ENCODE measurements at places on chromosomes 1 and 21.
A peak's percentile ranks its signal among the peaks of the same experiment; 100 is the strongest.

DNA sequence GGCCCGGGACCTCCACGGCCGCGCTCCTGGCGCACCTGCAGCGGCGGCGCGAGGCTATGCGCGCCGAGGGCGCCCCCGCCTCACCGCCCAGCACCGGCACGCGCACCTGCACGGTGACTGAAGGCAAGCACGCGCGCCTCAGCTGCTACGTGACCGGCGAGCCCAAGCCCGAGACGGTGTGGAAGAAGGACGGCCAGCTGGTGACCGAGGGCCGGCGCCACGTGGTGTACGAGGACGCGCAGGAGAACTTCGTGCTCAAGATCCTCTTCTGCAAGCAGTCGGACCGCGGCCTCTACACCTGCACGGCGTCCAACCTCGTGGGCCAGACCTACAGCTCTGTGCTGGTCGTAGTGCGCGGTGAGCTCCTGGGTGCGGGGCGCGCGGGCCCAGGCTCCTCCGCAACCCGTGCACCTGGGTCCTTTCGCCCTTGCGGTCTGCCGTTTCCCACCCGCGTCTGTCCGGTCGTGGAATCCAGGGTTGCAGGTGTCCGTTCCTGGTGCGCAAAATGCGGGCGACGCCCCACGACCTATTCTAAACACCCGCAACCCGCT is 4.6 kb downstream of the OBSCN start:
- no peak for DNase-seq

GRCh38 chr1:6157528-6158174 is 22.5 kb downstream of the CHD5 start:
- no peak for DNase-seq

DNA sequence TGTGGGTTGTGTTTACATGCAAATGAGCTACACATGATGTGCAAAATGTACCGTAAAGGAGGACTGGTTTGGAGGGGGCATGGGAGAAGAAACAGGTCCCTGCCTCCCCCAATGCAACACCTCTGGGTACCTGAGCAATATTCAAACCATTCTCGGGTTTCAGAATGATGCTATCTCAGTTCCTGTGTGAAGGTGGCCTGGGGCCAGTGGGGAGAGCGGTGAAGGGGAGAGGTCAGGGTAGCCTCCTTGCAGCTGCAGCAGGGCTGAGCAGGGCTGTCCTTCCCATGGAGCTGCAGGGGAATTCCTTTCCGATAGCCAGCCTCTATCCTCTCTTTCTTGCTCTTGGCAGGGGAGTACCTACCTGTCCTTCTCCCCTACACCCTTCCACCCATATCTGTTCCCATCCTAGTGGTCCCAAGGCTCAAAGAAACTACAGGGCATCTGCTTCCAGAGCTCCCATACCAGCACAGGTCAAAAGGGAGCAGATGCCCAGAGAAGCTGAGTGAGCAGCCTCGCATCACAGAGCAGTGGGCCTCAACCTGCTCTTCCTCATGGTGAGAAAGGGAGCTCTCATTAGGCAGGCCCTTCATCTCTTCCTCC is 11.9 kb downstream of the MEF2D start:
- DNase-seq, result no peak

DNA sequence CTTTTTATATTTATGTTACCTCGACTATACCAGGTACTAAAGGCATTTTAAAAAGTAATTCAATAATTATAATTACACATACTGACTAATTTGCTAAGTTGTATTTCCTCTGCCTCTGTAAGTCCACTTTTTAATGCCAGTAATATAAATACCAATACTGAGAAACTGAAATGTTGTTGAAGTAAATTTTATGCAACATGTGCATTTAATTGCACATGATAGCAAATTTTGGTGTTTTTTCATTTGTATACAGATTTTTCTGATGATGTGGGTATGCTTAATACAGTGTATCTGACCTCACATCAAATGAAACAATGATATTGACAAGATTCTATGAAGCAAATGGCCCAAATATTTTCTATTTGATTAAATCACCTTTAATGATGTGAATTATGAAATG is 1531.6 kb downstream of the KCNT2 start:
- DNase-seq, result no peak

- no peak for DNase-seq
These were observed 17.6 kb downstream of the FAM20B start for GRCh38 chr1:179043266-179043665.

GRCh38 chr1:200971955-200972711 is 51.4 kb downstream of the KIF21B start:
- DNase-seq, result peak; percentile 65

DNA sequence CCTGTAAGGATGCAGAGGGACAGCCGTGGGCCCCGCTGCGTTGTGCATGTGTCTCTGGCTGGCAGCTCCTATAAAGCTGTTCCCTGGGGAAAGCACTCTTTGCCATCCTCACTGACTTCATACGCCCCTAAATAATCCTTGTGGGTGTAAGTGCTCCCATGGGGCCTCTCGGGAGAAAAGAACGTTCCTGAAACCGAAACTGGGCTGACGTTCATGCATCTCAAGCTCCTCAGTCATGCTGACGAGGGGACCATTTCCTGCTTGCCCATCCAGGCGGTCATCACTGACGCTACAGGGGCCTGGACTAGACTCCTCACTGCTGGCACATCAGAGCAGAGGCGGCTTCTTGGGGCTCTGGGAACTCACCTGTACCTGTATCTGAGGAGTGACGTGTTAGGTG is 73.1 kb upstream of the USP24 start:
- no peak for DNase-seq

All from muscle of arm (tissue), 14 donors.